Cerebellum (tissue), 4 donors: ENCODE measurements at places on chromosomes 6 and 20. TPM values are rescaled to one million over a fixed set of nuclear protein-coding genes. Genes with fewer than 3 reads are reported as not detected.

Gene HMGCLL1
- 35.2 TPM for total RNA-seq

Gene GNAS-AS1
- 2.0 TPM for total RNA-seq

Gene ZBTB12
- 22.2 TPM for total RNA-seq

Gene LY86
- 2.6 TPM for total RNA-seq

Gene PPP1R16B
- 13.0 TPM for total RNA-seq

Gene BHLHE23
- not detected for total RNA-seq

Gene CD109
- 3.1 TPM for total RNA-seq

Gene MCHR2
- total RNA-seq, result 0.91 TPM

Gene PPP1R14C
- 30.2 TPM for total RNA-seq

Gene C20orf202
- total RNA-seq, result 0.18 TPM

Gene GJA10
- not detected for total RNA-seq

Gene GPR6
- total RNA-seq, result 0.27 TPM

Gene PSORS1C1
- not detected for total RNA-seq

Gene ZC3H12D
- 0.36 TPM for total RNA-seq

Gene EDN1
- total RNA-seq, result 6.3 TPM

Gene TEAD3
- total RNA-seq, result 2.1 TPM

Gene VIP
- total RNA-seq, result 0.18 TPM

Gene YIPF3
- total RNA-seq, result 46.5 TPM

Gene ZBTB9
- total RNA-seq, result 7.7 TPM

Gene PSMG4
- total RNA-seq, result 40.9 TPM

Gene RIMS1
- 247 TPM for total RNA-seq

Gene STMN3
- total RNA-seq, result 66.7 TPM

Gene MACROD2
- total RNA-seq, result 58.1 TPM

- no peak for DNase-seq
Measured at GRCh38 chr20:6623989-6624388, 143.5 kb upstream of the BMP2 start.

GRCh38 chr6:11043961-11044711 lies at the start of gene ELOVL2:
Gene ELOVL2, minus strand, starts transcription at chr6:11044305. Its CDS starts 75 bp downstream, at chr6:11044230.
- peak; percentile 15 for DNase-seq

- DNase-seq, result no peak
Measured at GRCh38 chr6:51996296-51996947, 91.0 kb downstream of the PKHD1 start.

GRCh38 chr20:58492795-58493524 lies 22.2 kb downstream of the APCDD1L start:
- DNase-seq, result no peak

DNA sequence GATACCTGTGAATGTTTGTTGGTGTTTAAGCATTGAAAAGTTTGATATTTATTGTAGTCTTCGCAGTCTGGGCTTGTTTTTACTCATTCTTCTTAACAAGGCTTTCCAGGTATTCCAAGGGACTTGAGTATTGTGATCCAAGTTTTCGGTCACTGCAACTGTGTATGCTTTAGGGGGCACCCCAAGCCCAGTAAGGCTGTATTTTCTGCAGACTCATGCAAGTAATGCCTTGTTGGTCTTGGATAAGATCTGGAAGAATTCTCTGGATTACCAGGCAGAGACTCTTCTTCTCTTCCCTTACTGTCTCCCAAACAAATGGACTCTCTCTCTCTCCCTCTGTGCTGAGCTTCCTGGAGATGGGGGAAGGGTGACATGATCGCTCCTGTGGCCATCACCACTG lies 82.1 kb downstream of the RFPL4B start:
- DNase-seq, result no peak

GRCh38 chr6:136657666-136658065 lies 107.4 kb upstream of the MAP7 start:
- no peak for DNase-seq

DNA sequence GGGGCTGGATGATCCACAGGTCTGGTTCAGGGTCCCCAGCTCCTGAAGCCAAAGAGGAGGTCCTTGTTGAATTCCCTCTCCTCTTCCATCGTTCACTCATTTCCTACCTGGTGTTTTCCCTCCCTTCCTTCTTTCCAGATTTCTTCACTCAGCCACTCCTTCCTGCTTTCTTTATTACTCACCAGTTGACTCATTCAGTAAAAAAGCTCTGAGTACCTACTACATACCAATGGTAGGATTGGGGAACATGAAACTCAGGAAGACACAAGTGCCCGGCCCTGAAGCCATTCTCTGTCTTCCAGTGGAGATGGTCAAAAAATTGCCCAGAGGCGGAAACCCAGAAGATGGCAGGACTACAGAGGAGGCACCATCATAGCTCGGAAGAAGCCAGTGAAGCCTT lies 11.9 kb upstream of the NSFL1C start:
- DNase-seq, result no peak

GRCh38 chr20:58512808-58513552 lies 2.2 kb downstream of the APCDD1L start:
- DNase-seq, result no peak

DNA sequence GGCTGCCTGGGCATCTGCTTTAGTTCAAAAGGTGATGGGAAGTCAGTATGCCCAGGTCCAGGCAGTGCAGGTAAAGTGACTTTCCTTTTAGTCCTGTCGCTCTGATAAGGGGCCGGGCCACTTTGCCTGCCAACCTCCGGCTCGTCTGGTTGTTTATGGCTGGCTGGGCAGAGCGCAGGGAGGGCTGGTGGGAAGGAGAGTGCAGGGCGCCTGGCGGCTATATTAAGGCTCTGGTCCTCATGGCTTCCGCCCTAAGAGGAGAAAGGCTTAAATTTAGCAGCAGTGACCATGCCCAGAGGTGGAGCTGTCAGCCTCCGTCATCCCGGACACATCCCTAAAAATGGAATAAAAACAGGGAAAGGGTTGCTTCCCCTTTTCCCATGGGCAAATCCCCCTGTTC lies 14.6 kb downstream of the GATA5 start:
- DNase-seq, result no peak

DNA sequence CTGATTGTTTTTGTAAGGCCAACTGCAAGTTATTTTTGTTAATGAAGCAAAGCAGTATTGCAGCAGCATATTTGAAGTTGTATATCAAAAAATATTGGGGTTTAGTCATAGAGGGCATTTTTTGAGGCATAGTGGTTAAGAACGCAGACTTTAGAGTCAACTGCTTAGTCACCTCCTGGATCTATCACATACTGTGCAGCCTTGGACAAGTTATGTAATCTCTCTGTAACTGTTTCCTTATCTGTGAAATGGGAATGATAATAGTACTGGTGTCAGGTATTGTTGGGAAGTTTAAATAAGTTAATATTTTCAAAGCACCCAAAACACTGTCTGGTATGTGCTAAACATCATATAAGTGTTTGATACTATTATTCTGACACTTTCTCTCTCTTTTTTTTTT lies 27.2 kb upstream of the EFHC1 start:
- no peak for DNase-seq

- no peak for DNase-seq
Measured at GRCh38 chr6:160386869-160387530, 38.8 kb downstream of the SLC22A3 start.

DNA sequence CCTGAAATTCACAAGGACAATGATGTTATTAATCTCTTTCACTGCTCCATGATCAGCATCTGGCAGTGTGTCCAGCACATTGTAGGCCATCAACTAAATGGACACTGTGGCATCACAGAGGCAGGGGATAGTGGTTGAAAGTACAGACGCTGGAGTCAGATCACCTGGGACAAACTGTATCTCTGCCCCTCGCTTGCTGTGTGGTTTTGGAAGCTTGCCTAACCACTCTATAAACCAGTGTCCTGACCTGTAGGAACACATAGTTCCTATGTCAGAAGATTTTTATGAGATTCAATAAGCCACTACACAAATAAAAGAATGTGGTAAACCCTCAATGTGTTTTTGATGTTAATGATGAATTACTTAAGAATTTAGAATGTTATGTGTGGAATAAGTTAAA lies 219.3 kb upstream of the RNF217 start:
- no peak for DNase-seq

GRCh38 chr6:75495011-75495410 lies 1.4 kb upstream of the FILIP1 start:
- no peak for DNase-seq

DNA sequence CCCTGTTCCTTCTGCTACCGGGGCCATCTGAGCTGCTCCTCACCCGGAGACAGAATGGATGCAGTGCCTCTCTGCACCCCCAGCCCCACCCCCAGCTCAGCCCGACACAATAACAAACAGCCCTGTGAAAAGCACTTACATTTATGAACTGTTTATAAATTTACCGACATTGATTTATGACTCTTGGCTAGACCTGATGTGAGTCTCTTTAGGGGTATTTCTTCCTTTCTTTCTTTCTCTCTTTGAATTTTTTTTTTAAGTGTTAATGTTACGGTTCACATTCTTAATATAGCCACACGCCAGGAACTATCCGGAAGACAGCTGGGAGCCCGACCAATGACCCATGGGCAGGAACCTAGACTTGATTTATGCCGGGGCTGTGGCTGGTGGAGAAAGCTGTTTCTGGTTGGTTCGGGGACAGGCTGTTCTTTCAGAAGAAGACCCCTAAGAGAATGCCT lies 266.3 kb downstream of the CDC5L start:
- DNase-seq, result no peak

DNA sequence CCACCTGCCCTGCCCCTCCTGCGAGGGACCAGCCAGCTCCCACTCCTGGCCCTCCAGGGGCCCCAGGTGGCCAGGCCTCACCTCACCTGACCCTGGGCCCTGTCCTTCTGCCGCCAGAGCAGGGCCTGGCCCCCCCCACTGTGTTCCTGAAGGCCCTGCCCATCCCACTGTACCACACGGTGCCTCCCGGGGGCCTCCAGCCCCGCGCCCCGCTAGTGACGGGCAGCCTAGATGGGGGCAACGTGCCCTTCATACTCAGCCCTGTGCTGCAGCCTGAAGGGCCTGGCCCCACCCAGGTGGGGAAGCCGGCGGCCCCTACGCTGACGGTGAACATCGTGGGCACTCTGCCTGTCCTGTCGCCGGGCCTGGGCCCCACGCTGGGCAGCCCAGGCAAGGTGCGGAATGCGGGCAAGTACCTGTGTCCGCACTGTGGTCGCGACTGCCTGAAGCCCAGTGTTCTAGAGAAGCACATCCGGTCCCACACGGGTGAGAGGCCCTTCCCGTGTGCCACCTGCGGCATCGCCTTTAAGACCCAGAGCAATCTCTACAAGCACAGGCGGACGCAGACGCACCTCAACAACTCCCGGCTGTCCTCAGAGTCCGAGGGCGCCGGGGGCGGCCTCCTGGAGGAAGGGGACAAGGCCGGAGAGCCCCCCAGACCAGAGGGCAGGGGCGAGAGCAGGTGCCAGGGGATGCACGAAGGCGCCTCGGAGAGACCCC lies 27.6 kb downstream of the ZNF831 start:
- no peak for DNase-seq

- DNase-seq, result no peak
Measured at GRCh38 chr6:32240686-32241085, 16.8 kb upstream of the NOTCH4 start.

DNA sequence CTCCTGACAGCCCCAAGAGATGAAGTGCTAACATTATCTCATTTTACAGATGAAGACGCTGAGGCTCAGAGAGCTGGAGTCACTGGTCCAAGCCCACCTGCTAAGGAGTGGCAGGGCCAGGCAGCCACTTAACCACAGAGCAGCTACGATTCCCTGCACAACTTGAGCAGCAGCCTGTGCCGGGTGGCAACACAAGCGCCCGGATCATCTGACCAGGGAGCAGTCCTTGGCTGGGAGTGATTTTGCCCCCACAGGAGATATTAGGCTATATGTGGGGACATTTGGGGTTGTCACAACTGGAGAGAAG lies 93.2 kb upstream of the PTPN1 start:
- no peak for DNase-seq

GRCh38 chr6:41583565-41583964 lies 37.4 kb downstream of the FOXP4 start:
- DNase-seq, result no peak

DNA sequence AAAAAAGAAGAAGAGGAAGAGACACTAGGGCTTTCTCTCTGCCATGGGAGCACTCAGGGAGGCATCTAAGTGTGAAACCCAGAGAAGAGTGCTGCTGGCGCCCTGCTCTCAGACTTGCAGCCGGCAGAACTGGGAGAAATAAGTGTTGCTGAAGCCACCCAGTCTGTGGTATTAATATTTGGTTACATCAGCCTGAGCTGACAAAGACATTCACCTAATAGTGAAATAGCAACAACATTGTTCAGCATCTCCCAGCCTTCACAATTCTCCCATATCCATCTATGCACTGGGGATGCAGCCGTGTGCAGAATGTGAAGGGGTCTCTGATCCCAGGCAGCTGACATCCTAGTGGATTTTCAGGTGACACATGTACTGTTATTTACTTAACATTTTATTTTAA lies 12.0 kb downstream of the KCNG1 start:
- no peak for DNase-seq

DNA sequence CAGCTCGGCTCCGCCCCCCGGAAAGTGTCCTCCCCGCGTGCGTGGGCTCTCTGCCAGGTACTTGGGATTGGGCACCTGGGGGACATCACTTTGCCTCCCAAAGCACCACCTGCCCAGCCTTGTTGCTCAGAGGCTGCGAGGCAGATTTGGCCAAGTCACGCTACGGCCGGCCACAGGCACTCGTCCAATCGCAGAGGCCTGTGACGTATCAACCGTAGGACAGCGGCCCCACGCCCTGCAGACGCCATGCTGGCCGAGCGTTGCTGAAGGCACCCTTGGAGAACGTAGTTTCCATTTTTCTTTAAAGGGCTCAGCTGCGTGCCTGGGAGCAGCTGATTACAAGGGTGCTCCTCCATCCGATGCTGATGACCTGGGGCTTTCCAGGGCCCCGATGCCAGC lies 3.1 kb downstream of the NTSR1 start:
- DNase-seq, result peak; percentile 42

DNA sequence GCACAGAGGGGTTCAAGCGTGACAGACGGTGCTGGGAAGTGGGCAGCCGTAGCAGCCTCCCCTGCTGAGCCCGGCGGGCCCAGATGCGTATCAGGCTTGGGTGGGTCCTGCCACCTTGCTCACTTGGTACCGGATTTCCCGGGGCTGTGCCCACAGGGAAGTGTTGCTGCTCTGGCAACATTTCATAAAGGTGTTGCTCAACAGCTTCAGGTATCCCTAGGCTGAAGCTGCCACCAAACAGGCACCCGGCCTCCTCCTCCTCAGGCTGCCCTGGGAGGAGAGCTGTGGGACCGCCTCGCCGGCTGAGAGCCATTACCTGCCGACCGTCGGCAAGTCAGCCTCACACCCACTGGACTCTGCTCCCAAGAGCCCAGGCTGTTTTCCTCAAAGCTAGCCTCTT lies 11.5 kb downstream of the PSMG4 start:
- no peak for DNase-seq

- no peak for DNase-seq
Measured at GRCh38 chr6:131061041-131061750, 1.8 kb downstream of the EPB41L2 start.

DNA sequence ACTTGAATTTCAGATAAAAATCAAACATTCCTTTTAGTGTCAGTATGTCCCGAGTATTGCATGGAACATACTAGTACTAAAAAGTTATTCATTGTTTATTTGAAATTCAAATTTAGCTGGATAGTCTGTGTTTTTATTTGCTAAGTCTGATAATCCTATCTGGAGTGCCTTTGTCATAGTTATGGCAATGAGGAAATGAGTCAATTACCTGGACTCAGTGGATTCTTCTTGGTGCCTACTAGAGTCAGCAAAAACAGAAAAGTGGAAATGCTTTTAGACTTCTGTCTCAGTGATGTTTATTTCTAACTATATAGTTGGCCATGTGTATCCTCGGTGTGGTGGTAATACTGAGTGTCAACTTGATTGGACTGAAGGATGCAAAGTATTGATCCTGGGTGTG lies 121.3 kb upstream of the EEF1E1 start:
- no peak for DNase-seq

- DNase-seq, result peak; percentile 11
Measured at GRCh38 chr20:58669287-58670006, 18.4 kb downstream of the STX16 start.
